Activated CD4-positive, alpha-beta memory T cell treated with anti-CD3 and anti-CD28 coated beads for 36 hours (primary cell): ENCODE measurements at places on chromosomes 1 and 21. TPM values are rescaled to one million over a fixed set of nuclear protein-coding genes. Genes with fewer than 3 reads are reported as not detected.

DNA sequence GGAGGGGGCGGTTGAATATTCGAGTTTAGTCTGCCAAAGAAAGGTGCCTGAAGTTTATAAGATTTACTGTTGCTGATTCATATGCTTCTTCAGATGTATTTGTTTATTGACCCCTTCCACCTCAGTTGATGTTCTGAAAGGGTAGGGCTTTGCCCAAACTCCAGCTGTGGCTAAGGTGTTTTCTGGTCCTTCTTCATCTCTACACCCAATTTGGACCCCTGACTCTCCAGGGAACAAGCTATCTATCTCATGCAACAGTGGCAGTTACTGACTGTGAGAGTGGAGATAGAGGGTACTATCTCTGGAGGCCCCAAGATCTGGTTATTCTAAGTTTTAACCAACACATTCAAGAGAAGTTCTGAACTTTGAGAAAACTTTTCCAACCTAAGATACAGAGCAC is 12.6 kb upstream of the ALG14 start:
- H3K4me3 ChIP-seq: no peak overlapping the region
- DNase-seq: no peak
- H3K27me3 ChIP-seq: peaks cover 6% of the 10 kb centered on the region
- H3K36me3 ChIP-seq: no peaks in the 10 kb centered on the region
- H3K4me1 ChIP-seq: no peaks in the 10 kb centered on the region

GRCh38 chr1:203625628-203626019 is 1.0 kb upstream of the ATP2B4 start:
- H3K27ac ChIP-seq: peak overlapping the region; percentile 97
- DNase-seq: peak; percentile 78

DNA sequence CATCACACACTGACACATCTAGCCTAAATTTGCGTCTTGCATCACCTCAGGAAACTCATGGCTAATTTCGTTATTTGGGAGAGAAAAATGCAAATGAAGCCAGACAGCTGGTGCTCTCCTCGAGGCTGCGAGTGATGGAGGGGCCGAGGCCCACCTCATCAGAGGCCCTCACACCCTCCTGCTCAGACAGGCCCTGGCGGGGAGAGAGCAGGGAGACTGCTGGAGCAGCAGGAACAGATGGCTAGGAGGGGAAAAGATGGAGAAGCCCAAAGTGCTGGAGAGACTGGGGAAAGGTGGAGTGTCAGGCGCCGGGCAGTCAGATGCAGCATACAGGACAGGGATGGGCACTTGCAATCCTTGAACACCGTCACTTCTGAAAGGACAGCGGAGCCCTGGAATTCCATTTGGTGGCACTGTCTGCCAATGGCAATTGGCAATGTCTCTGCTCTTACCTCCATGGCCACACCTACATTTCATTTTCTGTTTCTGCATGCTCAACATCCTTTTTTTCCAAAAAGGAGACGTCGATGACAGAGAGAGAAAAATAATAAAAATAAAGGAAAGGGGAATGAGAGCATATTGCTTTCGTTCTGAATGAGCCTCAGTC is 286.2 kb downstream of the SPATA17 start:
- H3K27ac ChIP-seq: no peak overlapping the region
- H3K27me3 ChIP-seq: no peaks in the 10 kb centered on the region
- H3K4me3 ChIP-seq: no peak overlapping the region
- H3K4me1 ChIP-seq: no peaks in the 10 kb centered on the region
- no peaks in the 10 kb centered on the region for H3K36me3 ChIP-seq
- DNase-seq: no peak

DNA sequence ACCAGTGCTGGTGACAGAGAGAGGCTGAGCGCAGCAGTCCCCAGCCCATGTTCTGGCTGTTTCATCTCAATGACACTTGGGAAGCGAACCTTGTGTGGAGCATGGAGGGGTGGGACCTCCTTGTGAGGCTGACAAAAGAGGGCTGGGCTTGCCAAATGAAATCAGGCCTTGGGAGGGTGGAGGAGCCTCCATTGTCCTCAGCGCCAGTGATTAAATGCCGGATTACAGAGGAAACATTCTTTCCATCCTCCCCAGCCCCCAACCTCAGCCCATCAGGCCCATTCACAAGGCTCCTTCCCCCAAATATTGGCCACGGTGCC is 63.3 kb upstream of the PAXBP1 start:
- no peak overlapping the region for H3K4me3 ChIP-seq
- H3K4me1 ChIP-seq: no peaks in the 10 kb centered on the region
- H3K27me3 ChIP-seq: peaks cover 3% of the 10 kb centered on the region
- DNase-seq: no peak

The NEXN gene
- 0.57 TPM for total RNA-seq

- no peak overlapping the region for H3K4me3 ChIP-seq
- no peaks in the 10 kb centered on the region for H3K4me1 ChIP-seq
- H3K27ac ChIP-seq: no peak overlapping the region
- no peaks in the 10 kb centered on the region for H3K36me3 ChIP-seq
- DNase-seq: no peak
- H3K27me3 ChIP-seq: peaks cover 17% of the 10 kb centered on the region
Observed at GRCh38 chr1:205693421-205693991, 13.2 kb upstream of the SLC45A3 start.

- no peaks in the 10 kb centered on the region for H3K36me3 ChIP-seq
- no peak for DNase-seq
- H3K27ac ChIP-seq: no peak overlapping the region
- no peaks in the 10 kb centered on the region for H3K4me1 ChIP-seq
- no peak overlapping the region for H3K4me3 ChIP-seq
- H3K27me3 ChIP-seq: no peaks in the 10 kb centered on the region
Observed at GRCh38 chr1:237296861-237297260, 254.9 kb downstream of the RYR2 start.

DNA sequence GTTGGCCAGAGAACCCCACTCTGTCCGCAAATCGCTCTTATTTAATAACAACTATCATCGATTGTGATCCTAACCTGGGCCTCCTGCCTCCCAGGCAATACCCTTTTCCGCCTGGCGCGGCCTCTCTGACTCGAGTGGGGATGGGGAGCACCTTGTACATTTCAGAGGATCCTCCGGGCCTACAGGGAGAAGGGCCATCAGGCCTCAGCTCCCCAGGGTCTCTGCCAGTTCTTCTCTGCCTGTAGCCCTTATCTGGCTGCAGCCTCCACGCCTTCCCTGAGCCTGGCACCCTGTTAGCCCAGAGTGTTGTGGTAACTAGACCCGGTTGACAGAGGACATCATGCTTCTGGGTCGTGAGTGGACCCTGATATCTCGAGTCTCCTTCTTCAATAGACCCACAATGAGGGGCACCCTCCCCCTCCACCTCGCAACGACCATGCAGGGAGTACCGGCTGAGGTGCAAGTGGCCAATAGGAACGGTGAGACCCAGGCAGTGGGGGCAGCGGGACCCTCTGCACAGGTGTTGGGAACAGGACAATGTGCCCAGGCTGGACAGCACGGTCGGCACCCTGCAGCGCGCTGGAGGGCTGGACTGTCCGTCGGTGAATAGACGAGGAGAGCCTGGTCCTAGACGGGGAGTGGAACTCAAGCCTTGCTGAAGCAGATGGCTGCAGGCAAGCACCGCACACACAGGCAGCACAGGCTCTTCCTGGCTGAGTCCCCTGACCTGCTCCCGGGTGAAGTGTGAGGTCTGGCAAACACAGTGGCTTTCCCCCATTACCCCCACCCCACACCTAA is 7.1 kb upstream of the CRYBG2 start:
- H3K4me1 ChIP-seq: peaks cover 41% of the 10 kb centered on the region
- DNase-seq: no peak
- no peaks in the 10 kb centered on the region for H3K36me3 ChIP-seq
- peaks cover 7% of the 10 kb centered on the region for H3K27me3 ChIP-seq
- H3K27ac ChIP-seq: no peak overlapping the region

DNA sequence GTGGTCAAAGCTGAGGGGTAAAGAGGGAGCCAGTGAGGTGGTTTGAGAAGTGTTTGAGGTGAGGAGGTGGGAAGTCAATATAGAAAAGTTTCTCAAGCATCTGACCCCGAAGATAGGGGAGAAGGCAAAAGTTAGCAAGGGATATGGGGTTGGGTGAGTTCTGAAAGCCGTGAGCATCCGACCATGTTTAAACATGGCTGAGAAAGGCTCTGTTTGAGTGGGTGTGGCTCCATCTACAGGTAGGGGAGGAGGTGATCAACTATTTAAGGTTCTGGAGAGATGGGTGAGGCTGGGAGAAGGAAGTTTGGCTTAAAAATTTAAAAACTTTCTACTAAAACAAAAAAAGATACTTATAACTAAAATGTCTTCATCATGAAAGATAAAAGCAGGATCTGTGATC is 273.8 kb downstream of the KCNJ6 start:
- no peaks in the 10 kb centered on the region for H3K4me1 ChIP-seq
- peak; percentile 47 for DNase-seq
- no peak overlapping the region for H3K27ac ChIP-seq
- no peaks in the 10 kb centered on the region for H3K36me3 ChIP-seq
- H3K27me3 ChIP-seq: peaks cover 22% of the 10 kb centered on the region

DNA sequence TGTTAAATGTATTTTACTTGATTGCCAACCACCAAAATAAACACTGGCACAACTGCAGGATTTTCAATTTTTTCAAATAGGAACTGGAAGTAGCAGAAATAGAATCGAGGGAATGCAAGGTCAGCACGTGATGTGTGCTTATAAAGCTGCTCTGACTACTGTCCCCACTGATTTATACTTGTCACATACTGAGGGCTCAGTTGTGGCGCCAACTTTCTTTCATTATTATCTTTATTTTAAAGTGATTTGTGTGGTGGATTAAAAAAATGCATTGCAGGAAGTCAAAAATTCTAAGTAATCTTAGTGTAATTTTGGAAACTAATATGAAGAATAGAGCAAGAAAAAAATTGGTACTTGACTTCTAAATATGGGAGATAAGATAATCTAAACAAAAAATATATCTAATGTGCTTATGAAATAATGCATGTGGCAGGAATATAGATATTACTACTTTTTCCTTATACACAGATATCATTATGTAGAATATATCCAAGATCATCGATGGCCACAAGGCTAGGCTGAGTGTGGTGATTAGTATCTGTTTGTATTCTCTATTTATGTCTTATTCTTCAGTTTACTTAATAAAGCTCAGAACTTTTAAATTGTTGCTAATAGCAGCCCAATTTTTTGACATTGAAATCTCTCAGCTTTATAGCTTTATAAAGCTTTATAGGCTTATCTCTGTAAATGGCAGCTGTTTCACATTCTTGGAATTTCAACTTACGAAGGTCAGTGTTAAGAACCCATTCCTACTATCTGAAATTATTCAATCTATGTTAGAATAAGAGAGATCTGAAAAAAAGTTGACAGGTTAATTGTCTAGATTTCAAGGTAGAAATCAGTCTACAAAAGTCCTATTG is 404.5 kb upstream of the ADAMTS5 start:
- no peak overlapping the region for H3K4me3 ChIP-seq
- H3K4me1 ChIP-seq: no peaks in the 10 kb centered on the region
- no peak for DNase-seq
- H3K27ac ChIP-seq: no peak overlapping the region
- no peaks in the 10 kb centered on the region for H3K27me3 ChIP-seq

GRCh38 chr21:37869661-37870060 is 46.6 kb downstream of the KCNJ6 start:
- no peak overlapping the region for H3K4me3 ChIP-seq
- peaks cover 5% of the 10 kb centered on the region for H3K27me3 ChIP-seq
- no peak overlapping the region for H3K27ac ChIP-seq
- no peaks in the 10 kb centered on the region for H3K36me3 ChIP-seq
- H3K4me1 ChIP-seq: no peaks in the 10 kb centered on the region
- no peak for DNase-seq

DNA sequence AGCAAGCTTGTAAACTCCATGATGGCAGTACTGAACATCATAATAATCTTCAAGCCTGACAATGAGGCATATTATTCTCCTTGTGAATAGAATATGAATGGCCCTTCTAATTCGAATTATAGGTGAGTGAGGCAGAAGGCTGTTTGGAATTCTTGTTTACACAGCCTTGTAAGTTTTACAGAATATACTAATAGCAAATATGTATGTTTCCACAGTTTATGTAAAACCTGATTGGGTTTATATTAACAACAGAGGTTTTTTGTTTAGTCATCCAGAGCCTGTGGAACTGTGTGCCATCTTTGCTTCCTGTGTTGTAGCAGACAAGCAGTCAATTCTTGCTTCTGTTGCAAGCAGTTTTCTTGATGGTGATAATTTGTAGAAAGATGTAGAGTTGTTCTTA is 8.0 kb downstream of the OSBPL9 start:
- H3K36me3 ChIP-seq: no peaks in the 10 kb centered on the region
- DNase-seq: no peak
- peaks cover 43% of the 10 kb centered on the region for H3K4me1 ChIP-seq
- no peak overlapping the region for H3K4me3 ChIP-seq
- H3K27ac ChIP-seq: no peak overlapping the region

The TMEM69 gene
- total RNA-seq: 34.0 TPM

The ATP5PB gene
- total RNA-seq: 300 TPM

- no peaks in the 10 kb centered on the region for H3K36me3 ChIP-seq
- peaks cover 8% of the 10 kb centered on the region for H3K27me3 ChIP-seq
- DNase-seq: peak; percentile 24
- H3K4me1 ChIP-seq: no peaks in the 10 kb centered on the region
Observed at GRCh38 chr1:17826165-17826488, 71.0 kb downstream of the ACTL8 start.

GRCh38 chr1:56469640-56470371 is 109.6 kb downstream of the PLPP3 start:
- no peak for DNase-seq
- H3K27ac ChIP-seq: no peak overlapping the region
- peaks cover 3% of the 10 kb centered on the region for H3K27me3 ChIP-seq
- no peaks in the 10 kb centered on the region for H3K4me1 ChIP-seq
- no peaks in the 10 kb centered on the region for H3K36me3 ChIP-seq
- no peak overlapping the region for H3K4me3 ChIP-seq

- H3K36me3 ChIP-seq: no peaks in the 10 kb centered on the region
- H3K4me1 ChIP-seq: no peaks in the 10 kb centered on the region
- DNase-seq: no peak
- H3K27ac ChIP-seq: no peak overlapping the region
- no peaks in the 10 kb centered on the region for H3K27me3 ChIP-seq
Observed at GRCh38 chr1:84387480-84388163, 10.7 kb upstream of the DNASE2B start.

The OR10Z1 gene
- not detected for total RNA-seq

- no peak for DNase-seq
- no peaks in the 10 kb centered on the region for H3K27me3 ChIP-seq
- H3K27ac ChIP-seq: no peak overlapping the region
Observed at GRCh38 chr1:52544665-52545525, 8.0 kb downstream of the TUT4 start.

The TP73 gene
- 0.62 TPM for total RNA-seq

The REN gene
- total RNA-seq: not detected

The GJA8 gene
- total RNA-seq: not detected

DNA sequence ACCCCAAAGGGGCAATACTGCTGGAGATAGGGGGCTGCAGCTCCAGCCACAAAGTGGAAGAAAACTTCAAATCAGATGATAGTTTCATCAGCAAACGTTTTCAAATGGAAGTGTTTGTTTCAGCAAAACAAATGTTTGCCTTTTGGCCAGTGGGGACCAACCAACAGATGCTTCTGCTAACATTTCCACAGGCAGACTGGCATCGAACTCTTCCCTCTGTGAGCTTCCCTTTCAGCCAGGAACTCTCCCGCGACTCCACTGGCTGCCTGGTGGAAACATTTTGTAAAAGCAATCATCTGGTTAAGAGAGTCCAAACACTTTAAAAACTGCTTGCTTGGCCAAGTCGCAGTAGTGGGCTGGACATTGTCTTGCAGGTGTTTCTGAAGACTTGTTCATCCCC is 30.7 kb downstream of the CENPF start:
- H3K27ac ChIP-seq: no peak overlapping the region
- no peak overlapping the region for H3K4me3 ChIP-seq
- H3K36me3 ChIP-seq: peaks cover 50% of the 10 kb centered on the region
- no peak for DNase-seq

GRCh38 chr1:188017921-188018320 is 1189.2 kb downstream of the PLA2G4A start:
- no peaks in the 10 kb centered on the region for H3K4me1 ChIP-seq
- no peak overlapping the region for H3K4me3 ChIP-seq
- H3K36me3 ChIP-seq: no peaks in the 10 kb centered on the region
- no peaks in the 10 kb centered on the region for H3K27me3 ChIP-seq
- no peak overlapping the region for H3K27ac ChIP-seq
